Stimulated activated naive CD8-positive, alpha-beta T cell treated with anti-CD3 and anti-CD28 coated beads, Interleukin-15, Interleukin-2, amounts not matched to agents 100 U/mL and 50 U/mL, for 24 hours (primary cell): ENCODE measurements at places on chromosomes 11 and 22.
A peak's percentile ranks its signal among the peaks of the same experiment; 100 is the strongest.

- DNase-seq = no peak
These were observed 29.5 kb upstream of the CARS1 start for GRCh38 chr11:3086671-3087150.

DNA sequence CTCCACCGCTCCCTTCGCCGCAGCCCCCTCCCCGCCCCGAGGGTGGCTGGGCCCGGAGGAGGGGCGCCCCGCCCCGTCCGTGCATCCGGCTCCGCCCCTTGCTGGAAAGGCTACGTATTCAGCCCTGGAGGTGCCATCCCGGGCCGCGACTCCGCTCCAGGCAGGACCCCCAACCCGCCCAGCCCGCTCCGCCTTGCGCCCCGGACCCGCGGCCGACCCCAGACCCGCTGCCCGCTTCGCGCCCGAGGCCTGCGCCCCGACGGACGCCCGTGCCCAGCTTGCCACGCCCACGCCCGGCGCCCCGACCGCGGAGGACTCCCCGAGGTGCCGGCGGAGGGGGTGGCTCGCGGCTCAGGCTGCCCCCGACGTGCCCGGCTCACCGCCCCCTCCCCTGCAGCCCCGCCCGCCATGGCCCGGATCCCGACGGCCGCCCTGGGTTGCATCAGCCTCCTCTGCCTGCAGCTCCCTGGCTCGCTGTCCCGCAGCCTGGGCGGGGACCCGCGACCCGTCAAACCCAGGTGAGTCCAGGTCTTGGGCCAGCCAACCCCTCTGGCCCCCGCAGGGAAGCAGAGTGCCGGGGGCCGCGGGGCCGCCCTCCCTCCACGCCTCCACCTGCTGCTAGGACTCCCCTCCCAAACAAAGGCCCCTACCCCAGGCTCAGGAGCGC, at the start of gene ADM2:
Gene ADM2, plus strand, starts transcription at position 104 of the 667 bp plus-strand sequence. Its CDS starts 305 bp downstream, at position 409.
- DNase-seq = peak; percentile 78

GRCh38 chr11:74288161-74288560, 23.3 kb downstream of the P4HA3 start:
- no peak for DNase-seq

DNA sequence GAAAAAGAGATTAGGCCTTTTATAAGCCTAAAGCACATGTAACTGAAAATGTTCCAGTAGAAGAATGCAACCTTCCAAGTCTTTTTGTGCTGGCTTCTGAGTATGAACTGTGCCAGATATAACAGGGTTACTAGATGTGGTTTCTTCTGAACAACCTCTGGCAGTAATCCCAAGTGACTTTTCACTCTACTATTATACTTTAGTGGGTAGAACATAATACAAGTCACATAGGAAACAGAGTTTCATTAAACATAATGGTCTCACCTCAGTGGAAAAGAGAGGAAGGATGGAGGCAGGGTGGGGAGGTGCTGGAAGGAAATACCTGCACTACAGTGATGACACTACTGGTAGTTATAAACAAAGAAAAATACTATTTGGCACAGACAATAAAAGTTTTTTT, 81.3 kb downstream of the PHF21A start:
- no peak for DNase-seq

- no peak for DNase-seq
These were observed 299.0 kb downstream of the MIAT start for GRCh38 chr22:26956371-26956770.

DNA sequence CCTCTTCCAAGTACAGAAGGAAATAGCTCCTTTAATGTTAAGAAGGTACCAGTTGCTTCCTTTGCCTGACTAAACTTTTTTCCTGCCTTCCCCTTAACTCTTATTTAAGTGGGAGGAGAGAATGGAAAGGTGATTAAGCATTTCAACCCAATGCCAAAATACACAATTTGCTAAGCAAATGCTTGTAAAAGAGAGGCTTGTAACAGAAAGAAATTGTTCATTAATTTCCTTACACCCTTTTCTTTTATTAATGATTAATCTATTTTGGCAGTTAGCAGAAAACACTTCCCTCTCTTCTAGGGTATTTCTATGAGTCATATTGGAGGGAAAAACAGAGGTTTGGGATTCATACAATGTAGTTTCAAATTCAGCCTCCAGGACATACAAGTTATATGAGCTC, 427.6 kb upstream of the FAT3 start:
- DNase-seq = no peak

GRCh38 chr11:7570938-7571521, 57.2 kb downstream of the PPFIBP2 start:
- DNase-seq = no peak

DNA sequence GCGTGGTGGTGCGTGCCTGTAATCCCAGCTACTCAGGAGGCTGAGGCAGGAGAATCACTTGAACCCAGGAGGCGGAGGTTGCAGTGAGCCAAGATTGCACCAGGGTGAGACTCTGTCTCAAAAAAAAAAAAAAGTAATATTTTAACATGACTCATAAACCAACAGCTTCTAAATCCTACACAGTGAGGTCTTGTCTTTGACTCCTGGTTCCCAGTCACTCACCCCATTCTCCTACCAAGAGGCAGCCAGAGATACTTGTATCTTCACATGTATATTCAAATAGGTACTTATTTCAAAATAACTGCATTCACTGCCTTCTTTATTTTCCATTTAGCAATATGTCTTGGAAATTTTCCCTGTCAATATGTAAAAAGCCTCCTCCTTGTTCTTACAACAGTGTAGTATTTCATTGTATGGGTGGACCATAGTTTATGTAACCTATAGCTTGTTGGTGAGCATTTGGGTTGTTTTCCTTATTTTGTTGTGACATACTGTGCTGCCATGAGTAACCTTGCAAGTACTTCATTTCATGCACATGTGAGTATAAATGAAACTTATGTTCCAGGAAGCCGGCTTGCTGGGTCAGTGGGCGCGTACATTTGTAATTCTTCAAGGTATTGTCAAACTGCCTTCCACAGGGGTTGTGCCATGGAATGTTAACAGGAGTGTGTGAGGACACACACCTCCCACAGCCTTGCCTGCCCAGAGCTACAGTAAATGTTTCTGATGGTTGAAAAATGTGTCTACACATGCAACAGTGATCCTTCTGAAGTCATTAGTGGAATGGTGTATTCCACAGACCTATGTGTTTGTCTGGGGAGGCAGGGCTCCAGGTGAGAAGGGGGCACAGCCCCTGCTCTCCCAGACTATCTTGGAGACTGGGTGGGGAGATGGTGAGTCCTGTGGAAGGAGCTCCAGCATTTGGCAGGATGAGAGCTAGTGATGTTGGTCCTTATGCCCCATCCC, 47.9 kb downstream of the OSBP2 start:
- DNase-seq = no peak

DNA sequence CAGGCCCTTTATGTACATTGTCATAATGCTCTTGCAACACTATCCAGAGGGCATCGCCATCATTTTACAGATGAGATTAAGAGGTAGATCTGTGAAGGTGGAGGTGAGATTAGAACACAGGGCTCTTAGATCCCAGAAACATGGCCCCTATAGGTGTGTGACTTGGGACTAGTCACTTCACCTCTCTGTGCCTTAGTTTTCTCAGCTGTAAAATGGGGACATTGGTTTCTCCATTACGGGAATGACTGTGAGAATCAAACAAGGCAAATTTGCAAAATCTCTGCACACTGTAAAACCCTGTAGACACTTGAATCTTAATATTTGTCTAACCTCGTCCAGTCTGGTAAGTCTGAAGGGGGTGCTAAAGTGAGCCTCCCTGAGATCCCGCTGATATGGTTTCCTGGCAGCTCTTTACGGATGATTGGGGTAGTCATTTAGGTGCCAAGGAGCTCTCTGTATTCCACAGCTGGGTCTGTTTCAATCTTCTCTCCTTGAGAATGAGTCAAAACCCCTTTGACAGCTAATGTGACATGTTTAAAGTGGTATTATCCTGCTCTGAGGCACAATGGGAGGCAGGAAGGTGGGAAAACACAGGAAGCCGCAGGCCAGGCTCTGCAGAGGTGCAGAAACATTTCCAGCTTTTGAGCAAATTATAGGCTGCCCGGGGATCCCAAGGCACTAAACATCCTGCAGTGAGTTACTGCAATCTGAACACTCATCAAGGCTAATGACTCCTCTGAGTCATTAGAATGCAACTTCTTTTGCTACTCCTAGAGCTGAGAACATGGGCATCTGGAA, 140.8 kb downstream of the CCDC81 start:
- no peak for DNase-seq

- no peak for DNase-seq
These were observed 59.4 kb downstream of the KDM2A start for GRCh38 chr11:67178421-67178820.

- DNase-seq = no peak
These were observed 281.2 kb downstream of the CADM1 start for GRCh38 chr11:115222863-115223530.

- DNase-seq = peak; percentile 62
These were observed 38.5 kb upstream of the GLYATL1 start for GRCh38 chr11:58900479-58901420.

DNA sequence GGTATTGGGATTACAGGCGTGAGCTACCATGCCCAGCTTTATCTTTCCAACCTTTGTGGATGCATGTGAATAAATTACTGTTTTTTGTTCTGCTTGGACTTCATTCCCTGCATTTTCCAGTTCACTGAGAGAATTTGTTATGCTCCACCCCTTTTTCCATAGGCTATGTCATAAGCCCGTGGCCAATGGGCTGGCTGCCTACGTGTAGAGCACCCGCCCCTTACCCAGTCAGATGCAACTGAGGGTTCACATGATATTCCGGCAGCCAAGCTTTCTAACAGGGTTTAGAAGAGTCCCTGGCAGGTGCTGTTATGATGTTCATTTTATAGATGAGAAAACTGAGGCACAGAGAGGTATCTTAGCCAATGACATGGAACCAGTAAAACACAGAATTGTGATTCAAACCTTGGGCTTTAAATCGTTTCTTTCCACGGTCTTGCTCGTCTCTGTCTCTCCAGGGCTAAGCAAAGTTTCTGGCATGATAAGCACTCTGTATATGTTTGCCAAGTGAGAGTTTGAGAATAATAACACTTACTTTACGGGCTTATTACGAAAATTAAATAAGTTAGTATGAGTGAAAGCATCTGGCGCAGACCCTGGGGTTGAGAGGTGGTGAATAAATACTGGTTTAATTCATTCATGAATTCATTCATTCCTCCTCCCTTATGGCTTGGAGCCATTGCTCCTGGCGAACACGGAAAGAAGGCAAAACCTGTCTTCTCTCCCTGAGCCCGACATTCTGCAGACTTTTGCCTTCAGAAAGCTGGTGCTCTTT, 42.4 kb upstream of the RASD2 start:
- no peak for DNase-seq

DNA sequence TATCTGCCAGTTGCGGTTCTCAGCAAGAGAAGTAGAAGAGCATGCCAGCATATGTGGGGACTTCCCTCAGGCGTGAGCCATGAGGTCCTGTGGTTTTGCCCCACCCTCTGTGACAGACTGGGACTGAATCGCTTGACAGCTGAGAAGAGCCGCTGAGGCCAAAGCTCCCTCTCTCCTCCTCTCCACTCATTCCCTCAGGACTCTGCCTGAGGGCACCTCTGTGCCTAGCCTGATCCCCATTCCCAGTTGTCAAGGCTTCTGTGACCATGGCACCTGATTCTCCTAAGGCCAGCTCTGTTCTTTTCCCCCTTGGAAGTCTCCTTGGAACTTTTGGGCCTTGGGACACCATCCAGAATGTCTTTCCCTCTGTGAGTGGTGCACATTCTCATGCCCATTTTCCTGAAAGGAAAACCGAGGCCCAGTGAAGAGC, 27.0 kb downstream of the ART5 start:
- DNase-seq = peak; percentile 67

DNA sequence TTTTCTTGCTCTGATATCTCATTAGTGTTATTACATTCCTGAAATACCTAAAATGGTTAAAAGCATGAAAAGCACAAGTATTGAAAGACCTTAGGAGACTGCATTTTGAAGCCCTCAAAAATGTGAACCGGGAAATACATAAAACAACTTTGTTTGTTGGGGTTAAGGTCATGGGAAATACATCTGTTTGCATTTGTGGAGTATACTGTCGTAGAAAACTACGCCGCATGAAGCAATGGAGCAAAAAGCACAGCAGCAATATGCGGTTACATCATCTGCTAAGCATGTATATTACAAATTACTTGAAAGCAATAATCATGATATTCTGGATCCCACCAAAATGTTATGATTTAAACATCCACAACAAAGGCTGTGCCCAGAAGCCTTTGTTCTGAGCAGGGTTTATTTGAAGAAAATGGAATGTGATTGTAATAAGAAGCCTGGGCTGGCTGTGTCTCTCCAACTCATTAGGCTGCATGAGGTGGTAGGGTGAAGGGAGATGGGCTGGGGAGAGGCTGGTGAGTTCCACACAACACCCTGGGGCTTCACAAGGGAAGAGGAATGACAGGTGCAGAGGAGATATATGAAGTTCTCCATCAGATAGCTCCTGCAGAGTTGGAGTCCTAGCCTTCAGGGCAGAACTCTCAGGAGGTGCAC, 64.7 kb upstream of the LIN7C start:
- no peak for DNase-seq

DNA sequence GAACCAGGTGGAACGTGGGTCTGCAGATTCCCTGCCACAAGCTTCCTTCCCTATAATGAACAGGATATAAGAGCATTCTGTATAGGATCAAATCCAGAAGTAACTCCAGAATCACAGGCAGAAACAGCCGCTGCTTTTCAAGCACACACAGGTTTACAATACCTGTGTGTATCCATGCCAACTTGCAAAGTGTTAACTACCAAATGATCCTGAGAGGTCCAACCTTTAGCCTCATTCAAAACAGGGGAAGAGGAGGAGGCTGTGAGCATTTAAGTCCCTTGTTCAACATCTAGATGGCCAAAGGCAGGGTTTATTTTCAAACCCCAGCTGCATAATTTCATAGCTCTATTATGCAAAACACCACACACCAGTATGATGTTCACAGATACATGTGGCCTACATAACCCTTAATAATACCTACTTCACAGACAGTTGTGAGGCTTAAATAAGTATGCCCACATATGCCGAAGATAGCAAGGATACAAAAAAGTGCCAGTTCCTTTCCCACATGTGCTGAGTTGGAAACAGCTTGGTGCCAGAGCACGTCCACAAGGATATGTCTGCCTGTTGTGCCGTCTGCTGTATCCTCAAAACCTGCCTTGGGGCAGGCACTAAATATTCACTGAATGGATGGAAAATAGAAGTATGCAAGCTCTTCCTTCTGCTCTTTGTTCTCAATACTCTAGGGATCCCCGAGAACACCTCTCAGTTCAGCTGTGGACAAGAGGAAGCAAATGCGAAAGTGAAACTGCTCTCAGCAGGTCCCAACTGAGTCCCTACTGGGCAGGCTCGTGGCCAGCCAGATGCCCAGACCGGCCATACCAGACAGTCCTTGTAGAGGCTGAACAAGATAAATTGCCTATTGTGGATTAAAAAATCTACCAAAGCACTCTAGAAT, 66.8 kb downstream of the LARGE1 start:
- peak; percentile 10 for DNase-seq

GRCh38 chr11:48123934-48124755, 92.5 kb upstream of the OR4B1 start:
- no peak for DNase-seq
